ENCODE measurements at places on chromosomes 6 and 20. TPM values are rescaled to one million over a fixed set of nuclear protein-coding genes. Genes with fewer than 3 reads are reported as not detected.

- no peak for DNase-seq
Observed at GRCh38 chr6:87705070-87705691, 3.1 kb upstream of the AKIRIN2 start.

DNA sequence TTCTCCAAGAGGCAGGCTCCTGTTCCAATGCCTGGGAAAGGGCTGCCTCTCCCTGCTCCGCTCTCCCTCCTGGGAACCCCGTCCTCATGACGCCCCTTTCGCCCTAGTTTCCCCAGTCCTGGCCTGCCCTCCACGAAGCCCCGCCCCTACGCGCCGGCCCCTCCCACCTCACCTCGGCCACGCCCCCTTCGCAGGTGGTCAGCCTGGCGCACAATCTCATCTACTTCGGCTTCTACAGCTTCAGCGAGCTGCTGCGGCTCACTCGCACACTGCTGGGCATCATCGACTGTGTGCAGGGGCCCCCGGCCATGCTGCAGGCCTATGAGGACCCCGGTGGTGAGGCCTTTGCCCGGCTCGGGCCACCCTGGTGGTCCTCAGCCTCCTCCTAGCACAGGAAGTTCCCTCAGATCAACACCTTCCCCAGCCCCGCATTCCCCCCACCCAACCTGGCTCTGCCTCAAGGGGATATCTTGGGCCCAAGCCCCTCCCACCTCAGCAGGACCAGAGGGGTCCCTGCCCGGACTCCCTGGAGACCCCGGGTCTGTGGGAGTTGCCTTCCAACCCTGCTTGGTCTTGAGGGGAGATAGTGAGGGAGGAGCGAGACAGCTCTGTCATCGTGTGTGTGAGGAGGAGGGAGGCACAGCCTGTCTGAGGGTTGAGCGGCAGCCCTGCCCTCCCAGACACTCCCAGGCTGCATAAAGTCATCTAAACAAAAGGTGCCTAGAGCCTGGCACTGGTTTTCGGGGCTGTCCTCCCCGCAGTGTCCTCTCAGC is 40.3 kb downstream of the UQCC2 start:
- DNase-seq = peak; percentile 80

- DNase-seq = no peak
Observed at GRCh38 chr20:25739615-25740320, 43.1 kb upstream of the ZNF337 start.

DNA sequence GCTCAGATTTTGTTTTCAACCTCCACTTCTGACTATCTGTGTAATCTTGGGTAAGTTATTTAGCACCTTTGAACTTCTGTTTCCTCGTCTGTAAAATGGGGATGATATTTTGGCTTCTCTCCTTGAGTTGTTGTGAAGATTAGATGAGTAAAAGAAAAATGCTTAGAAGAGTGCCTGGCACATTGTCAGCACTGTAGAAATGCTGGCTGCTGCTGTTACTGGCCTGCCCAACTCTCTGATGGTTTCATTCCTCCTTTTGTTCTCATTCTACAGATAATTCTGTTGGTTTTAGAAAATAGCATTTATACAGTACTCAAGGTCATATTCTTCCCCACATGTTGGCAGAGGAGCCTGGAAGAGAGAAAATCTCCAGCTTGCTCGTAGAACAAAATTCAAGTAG is 547.2 kb upstream of the JAG1 start:
- DNase-seq = no peak

DNA sequence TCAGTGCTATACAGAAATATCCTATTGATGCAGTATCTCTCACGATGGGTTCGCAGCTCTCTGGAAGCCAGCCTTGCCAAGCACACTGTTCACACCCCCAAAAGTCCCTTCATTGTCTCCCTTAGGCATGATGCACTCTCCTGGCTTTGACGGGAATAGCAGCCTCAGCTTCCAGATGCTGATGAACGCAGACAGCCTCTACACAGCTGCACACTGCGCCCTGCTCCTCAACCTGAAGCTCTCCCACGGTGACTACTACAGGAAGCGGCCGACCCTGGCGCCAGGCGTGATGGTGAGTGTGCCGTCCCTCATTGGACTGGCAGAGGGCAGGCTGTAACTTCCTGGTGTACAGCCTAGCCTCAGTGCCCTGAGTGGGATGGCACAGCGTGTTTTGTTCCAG is 60.0 kb upstream of the PBOV1 start:
- peak; percentile 32 for DNase-seq

DNA sequence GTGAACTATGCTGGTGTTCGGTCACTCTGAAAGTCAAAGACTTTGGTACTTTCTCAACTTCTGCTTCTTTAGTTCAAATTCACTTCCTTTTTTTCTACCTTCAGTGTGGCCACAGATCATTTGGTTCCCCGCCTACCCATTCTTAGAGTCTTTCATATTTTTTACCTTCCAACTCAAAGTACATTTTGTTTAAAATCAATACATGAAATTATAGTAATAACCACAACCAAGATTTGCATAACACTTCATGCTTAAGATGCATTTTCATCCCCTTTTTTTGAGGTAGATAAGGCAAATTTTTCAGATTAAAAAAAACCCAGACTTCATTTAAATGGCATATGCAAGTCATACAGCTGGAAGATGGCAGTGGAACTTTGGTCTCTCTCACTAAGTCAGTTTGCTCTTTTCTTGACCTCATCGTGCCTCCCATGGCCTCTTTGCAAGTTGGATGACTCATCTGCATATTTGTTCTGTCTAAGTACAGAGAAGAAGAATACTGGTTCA is 11.9 kb upstream of the CNR1 start:
- DNase-seq = no peak

Gene KIF6
- 0.53 TPM for total RNA-seq
